ENCODE measurements at places on chromosomes 12 and 14. TPM values are rescaled to one million over a fixed set of nuclear protein-coding genes. Genes with fewer than 3 reads are reported as not detected.

The PDE3A gene
- total RNA-seq = 3.7 TPM

The ASIC1 gene
- 0.12 TPM for total RNA-seq

The KCNC2 gene
- total RNA-seq = not detected

The BDKRB2 gene
- 2.5 TPM for total RNA-seq

The SSTR1 gene
- 2.3 TPM for total RNA-seq

- DNase-seq = no peak
- no peaks in the 10 kb centered on the region for H3K27me3 ChIP-seq
- H3K36me3 ChIP-seq = no peaks in the 10 kb centered on the region
- H3K27ac ChIP-seq = no peak overlapping the region
- H3K4me3 ChIP-seq = no peak overlapping the region
Observed at GRCh38 chr12:131002216-131002631, 48.5 kb downstream of the ADGRD1 start.

DNA sequence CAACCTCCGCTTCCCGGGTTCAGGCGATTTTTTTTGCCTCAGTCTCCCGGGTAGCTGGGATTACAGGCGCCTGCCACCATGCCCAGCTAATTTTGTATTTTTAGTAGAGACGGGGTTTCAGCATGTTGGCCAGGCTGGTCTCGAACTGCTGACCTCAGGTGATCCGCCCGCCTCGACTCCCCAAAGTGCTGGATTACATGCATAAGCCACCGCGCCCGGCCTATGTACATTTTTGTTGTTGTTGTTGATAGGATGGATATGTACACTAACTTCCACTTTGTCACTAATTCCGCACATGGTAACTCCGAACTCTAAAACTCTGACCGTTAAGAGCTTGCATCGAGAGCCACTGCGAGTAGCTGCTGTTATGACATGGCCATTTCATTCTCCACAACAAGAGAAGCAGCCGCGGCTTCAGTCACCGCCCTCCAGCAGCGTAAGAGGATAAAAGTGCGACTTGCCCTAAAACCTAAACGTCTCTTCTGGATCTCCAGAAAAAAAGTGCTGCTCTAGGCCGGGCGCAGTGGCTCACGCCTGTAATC lies 742 bp upstream of the MARS1 start:
- no peak overlapping the region for H3K27ac ChIP-seq
- DNase-seq = peak; percentile 44
- no peaks in the 10 kb centered on the region for H3K27me3 ChIP-seq
- H3K4me1 ChIP-seq = peaks cover 5% of the 10 kb centered on the region
- no peaks in the 10 kb centered on the region for H3K36me3 ChIP-seq

DNA sequence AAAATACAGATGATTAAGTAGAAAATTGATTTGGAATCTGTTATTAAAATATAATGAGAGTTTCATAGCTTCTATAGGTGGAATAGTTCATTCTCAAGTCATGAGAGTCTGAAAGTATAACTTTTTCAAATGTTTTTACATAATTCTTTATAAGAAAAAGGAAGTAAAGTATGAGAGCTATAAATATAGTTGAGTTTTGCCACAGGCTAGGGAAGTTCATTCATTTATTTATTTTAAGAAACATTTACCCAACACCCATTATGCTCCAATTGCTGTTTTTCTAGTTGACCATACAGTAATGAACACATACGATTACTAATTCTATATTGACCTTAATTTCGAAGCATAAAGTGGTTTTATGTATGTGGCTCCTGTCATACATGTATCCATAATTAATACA lies 24.8 kb downstream of the LRRIQ1 start:
- no peak for DNase-seq
- no peaks in the 10 kb centered on the region for H3K4me1 ChIP-seq
- H3K27ac ChIP-seq = no peak overlapping the region
- no peaks in the 10 kb centered on the region for H3K36me3 ChIP-seq
- no peaks in the 10 kb centered on the region for H3K27me3 ChIP-seq

DNA sequence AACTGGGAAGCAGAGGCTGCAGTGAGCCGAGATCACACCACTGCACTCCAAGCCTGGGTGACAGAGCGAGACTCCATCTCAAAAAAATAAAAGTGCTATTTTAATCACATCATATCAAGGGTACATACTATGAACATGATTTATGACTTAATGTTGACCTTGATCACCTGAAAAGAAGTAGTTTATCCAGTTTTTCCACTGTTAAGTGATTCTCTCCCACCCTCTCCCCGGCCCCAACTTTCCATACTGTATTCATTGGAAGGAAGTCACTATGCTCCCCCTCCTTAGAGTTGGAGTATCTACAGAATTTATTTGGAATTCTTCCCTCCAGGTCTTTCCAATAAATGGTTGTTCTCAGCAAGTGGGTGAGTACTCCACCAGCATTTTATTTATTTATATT lies 3.0 kb upstream of the PRMT5 start:
- DNase-seq = no peak
- H3K4me1 ChIP-seq = peaks cover 3% of the 10 kb centered on the region
- H3K36me3 ChIP-seq = no peaks in the 10 kb centered on the region
- H3K27ac ChIP-seq = no peak overlapping the region

- H3K4me3 ChIP-seq = no peak overlapping the region
- H3K27ac ChIP-seq = no peak overlapping the region
- DNase-seq = no peak
- H3K27me3 ChIP-seq = no peaks in the 10 kb centered on the region
- H3K4me1 ChIP-seq = no peaks in the 10 kb centered on the region
Observed at GRCh38 chr14:72801836-72802587, 91.9 kb downstream of the DPF3 start.

DNA sequence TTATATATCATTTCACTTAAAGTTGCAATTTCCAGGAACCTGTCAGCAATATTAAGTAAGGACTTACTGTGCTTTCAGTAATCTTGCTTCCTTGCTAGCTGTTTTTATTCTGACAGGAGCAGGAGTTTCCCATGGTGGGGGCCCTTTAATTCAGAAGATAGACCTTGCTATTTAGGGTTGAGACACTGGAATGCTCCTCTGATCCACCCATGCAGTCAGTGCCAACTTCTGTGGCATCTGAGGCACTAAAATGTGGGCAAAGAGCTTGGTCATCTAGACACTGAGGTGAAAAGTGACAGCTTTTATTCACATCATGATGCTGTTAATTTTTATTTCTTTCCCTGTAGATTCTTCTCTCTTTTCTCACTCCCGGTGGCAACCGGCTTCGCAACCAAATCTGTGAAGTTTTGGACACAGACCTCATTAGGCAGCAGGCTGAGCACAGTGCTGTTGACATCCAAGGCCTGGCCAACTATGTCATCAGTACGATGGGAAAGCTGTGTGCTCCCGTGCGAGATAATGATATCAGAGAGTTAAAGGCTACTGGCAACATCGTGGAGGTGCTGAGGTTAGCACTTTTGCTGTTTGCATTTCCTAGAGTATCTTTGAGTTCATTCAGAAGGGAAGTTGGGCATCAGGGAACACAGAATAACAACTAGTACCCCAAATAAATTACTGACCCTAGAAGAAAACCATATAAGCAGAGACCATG lies 18.8 kb downstream of the TCP11L2 start:
- no peak overlapping the region for H3K4me3 ChIP-seq
- no peak overlapping the region for H3K27ac ChIP-seq
- H3K4me1 ChIP-seq = no peaks in the 10 kb centered on the region
- H3K27me3 ChIP-seq = no peaks in the 10 kb centered on the region

DNA sequence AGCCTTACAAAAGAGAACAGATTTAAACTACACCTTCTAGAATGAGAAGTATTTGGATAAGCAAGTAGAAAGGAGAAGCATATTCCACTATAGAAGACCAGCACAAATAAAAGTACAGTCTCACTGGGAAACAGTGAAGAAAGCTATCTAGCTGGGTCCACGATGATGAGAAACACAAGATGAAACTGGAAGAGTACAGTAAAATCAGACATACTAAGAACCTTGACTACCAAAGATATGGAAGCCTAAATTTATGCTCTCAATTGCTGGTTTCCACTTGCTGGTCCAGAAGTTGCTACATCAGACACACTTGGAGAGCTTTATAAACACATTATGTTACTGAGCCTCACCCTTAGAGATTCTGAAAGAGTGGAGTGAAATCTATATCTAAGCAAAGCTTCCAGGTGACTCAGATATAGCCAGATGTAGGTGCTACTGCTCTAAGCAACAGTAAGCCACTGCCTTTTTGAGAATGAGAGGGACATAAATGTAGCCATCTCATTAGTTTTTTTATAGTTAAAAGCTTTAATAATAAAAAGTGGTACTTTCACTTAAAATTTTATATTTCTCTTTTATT lies 96.3 kb upstream of the BBS10 start:
- H3K27ac ChIP-seq = no peak overlapping the region
- H3K27me3 ChIP-seq = no peaks in the 10 kb centered on the region
- no peak for DNase-seq
- H3K4me1 ChIP-seq = peaks cover 2% of the 10 kb centered on the region

DNA sequence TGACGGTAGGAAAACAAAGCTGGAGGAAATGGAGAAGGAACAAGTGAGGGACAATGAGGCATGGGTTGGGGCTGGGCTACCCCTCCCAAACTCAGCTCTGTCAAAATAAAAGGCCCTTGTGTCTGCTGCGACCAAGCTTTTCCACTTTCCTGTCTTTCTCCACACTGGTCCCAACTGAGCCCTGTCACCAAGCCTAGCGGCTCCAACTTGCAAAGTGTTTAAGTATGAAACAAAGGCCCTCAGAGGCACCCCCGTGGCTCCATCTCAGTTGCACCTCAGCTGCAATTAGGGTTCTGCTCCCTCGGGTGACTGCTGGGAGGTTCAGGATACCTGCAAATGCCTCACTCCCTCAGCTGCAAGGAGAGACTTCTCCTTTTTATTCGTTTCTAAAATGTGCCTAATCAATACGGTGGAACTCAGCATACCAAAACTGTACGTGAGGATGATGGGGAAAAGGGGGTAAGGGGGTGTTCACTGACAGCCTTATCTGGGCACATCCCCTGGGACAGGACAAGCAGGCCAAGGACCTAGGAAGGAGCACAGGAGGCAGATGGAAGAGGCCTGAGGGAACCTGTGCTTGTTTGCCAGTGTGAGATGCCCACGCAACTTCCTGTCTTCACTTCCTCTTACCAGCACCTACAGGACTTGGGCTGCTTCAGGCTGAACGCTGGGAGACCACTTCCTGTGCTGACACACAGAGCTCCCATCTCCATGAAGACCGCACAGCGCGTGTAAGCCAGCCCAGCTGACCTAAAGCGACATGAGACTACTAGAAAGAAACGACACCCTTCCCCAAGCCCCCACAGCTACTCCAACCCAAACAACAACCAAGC lies 8.9 kb downstream of the VAMP1 start:
- H3K36me3 ChIP-seq = no peaks in the 10 kb centered on the region
- no peak overlapping the region for H3K4me3 ChIP-seq
- no peak overlapping the region for H3K27ac ChIP-seq
- no peaks in the 10 kb centered on the region for H3K27me3 ChIP-seq
- H3K4me1 ChIP-seq = no peaks in the 10 kb centered on the region
- DNase-seq = no peak

- H3K36me3 ChIP-seq = no peaks in the 10 kb centered on the region
- H3K4me3 ChIP-seq = no peak overlapping the region
- no peaks in the 10 kb centered on the region for H3K4me1 ChIP-seq
- DNase-seq = no peak
- no peak overlapping the region for H3K27ac ChIP-seq
- no peaks in the 10 kb centered on the region for H3K27me3 ChIP-seq
Observed at GRCh38 chr12:125162489-125163028, 97.3 kb downstream of the AACS start.

GRCh38 chr14:100641274-100641860 lies 54.1 kb upstream of the BEGAIN start:
- DNase-seq = no peak
- H3K4me1 ChIP-seq = no peaks in the 10 kb centered on the region
- no peaks in the 10 kb centered on the region for H3K27me3 ChIP-seq
- H3K4me3 ChIP-seq = no peak overlapping the region

DNA sequence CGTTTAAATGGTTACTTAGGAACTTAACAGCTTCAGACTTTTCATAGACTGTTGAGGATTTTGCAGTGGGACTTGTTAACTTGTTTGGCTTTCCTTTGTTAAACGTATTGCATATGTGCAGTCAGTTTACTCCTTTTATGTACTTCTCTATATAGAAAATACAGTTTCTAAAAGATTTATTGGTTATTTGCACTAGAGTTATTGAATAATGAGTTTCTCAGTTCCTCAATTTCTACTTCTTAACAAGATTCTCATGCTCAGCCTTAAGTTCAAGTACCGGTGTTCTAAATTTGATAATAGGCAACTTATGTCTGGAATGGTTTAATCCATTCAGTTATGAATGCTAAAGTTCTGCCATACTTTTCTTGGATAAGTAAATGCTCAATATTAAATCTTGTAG lies 919 bp downstream of the PSMA3 start:
- no peaks in the 10 kb centered on the region for H3K36me3 ChIP-seq
- peak overlapping the region; percentile 91 for H3K27ac ChIP-seq
- peaks cover 6% of the 10 kb centered on the region for H3K4me1 ChIP-seq

- no peak for DNase-seq
- H3K4me1 ChIP-seq = no peaks in the 10 kb centered on the region
- H3K27me3 ChIP-seq = no peaks in the 10 kb centered on the region
Observed at GRCh38 chr12:115630136-115630535, 647.4 kb downstream of the MED13L start.

- no peak overlapping the region for H3K4me3 ChIP-seq
- H3K27ac ChIP-seq = no peak overlapping the region
- no peak for DNase-seq
- no peaks in the 10 kb centered on the region for H3K27me3 ChIP-seq
Observed at GRCh38 chr14:91330856-91331255, 86.4 kb upstream of the GPR68 start.

DNA sequence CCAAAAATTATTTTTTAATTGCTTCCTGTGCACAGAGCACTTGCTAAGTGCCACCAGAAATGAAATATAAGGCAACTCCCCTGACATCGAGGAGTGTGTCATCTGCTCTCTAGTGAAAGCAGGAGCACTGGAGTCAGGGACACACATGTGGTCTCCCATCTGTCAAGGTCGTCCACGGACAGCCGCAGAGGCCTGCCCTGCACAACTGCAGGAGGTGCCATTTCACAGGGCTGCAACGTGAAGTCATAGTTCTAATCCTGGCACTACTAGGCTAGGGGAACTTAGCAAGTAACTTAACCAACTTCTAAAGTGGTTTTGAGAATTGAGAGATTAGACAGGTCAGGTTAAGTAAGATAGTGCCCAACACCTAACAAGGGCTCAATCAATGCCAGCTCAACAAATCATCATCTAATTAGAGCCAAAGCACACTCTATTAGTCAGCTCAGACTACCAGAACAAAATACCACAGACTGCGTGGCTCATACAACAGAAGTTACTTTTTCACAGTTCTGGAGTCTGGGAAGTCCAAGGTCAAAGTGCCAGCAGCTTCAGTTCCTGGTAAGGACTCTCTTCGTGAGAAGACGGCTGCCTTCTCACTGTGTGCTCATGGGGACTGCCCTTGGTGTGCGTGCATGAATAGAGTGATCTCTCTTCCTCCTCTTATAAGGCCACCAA lies 30.7 kb downstream of the FOXN3 start:
- no peak overlapping the region for H3K27ac ChIP-seq
- peaks cover 23% of the 10 kb centered on the region for H3K4me1 ChIP-seq
- no peak overlapping the region for H3K4me3 ChIP-seq
- no peak for DNase-seq
- no peaks in the 10 kb centered on the region for H3K27me3 ChIP-seq

All from ovary (tissue), 10 donors.